ENCODE measurements at places on chromosomes 1 and 21.

DNA sequence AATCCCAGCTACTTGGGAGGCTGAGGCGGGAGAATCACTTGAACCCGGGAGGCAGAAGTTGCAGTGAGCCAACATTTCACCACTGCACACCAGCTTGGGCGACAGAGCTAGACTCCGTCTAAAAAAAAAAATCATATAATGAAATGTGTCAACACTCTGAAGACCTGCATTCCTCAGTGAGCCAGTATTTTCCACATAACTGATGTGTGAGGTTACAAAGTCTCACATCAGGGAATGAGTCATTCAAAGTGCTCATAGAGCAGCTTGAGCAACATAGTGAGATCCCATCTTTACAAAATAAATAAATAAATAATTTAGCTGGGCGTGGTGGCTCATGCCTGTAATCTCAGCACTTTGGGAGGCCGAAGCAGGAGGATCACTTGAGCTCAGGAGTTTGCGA, 65.5 kb downstream of the CASZ1 start:
- DNase-seq: no peak

DNA sequence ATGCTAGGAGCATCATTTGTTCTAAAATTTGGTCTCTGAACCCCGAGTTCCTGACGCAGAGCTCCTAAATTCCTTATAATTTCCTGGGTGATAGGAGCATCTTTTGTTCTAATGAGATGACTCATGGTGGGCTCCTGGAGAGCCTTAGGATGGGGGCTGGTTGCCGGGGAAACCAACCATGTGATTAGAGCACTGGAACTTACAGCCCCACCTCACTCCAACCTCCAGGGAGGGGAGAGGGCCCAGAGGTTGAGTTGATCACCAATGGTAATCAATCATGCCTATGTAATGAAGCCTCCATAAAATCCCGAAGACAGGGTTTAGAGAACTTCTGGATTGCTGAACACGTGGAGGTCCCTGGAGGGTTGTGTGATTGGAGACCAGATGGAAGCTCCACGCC, 7.7 kb downstream of the SHISAL2A start:
- DNase-seq: no peak

- no peak for DNase-seq
Observed at GRCh38 chr1:12541274-12542137, 76.5 kb downstream of the DHRS3 start.

- no peak for DNase-seq
Observed at GRCh38 chr1:116343019-116343418, 30.0 kb upstream of the ATP1A1 start.

GRCh38 chr1:232421143-232421796, 208.7 kb downstream of the SIPA1L2 start:
- no peak for DNase-seq

- no peak for DNase-seq
Observed at GRCh38 chr1:117371441-117372151, 4.3 kb downstream of the MAN1A2 start.

DNA sequence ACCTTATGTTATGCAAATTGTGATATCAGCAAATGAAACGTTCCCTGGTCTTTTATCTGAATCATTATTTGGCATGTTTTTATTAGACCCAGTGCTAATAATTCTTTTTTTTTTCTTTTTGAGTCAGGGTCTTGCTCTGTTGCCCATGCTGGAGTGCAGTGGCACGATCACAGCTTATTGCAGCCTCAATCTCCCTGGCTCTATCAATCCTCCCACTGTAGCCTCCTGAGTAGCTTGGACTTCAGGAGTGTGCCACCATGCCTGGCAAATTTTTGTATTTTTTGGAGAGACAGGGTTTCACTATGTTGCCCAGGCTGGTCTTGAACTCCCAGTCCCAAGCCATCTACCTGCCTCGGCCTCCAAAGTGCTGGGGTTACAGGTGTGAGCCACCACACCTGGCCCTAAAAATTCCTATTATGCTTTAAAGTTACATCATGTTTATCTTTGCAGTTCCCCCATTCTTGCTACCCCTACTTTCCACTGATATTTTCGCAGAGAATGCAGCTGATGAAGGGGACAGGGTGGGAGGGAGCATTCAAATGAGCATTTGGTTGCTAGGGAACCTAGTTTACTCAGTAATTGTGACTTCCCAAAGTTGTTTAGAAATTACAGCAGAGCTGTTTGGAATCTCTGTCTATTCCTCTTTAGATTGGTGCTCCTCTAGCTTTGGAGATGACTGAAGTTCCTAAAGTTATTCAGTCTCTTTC, 18.4 kb downstream of the C1orf21 start:
- DNase-seq: no peak

- no peak for DNase-seq
Observed at GRCh38 chr1:192151176-192151575, 7.1 kb upstream of the RGS18 start.

DNA sequence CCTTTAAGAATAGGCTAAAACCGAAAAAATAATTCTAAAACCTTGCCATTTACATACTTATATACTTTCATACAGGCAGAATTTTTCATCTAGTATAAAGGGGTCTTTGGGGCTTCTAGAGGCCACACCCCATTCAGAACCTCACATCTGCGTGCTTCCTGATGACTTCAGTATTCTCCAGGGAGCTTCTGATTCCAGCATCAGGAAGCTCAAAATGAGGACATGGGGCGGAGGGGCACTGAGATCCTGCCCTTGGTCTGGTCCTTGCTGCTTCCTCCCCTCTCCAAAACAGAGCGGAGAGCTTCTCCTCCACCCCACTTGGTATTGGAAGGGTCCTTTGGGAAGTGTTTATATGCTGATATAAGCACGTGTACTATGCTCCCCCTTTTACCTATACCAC, 13.8 kb downstream of the PAX7 start:
- DNase-seq: no peak

DNA sequence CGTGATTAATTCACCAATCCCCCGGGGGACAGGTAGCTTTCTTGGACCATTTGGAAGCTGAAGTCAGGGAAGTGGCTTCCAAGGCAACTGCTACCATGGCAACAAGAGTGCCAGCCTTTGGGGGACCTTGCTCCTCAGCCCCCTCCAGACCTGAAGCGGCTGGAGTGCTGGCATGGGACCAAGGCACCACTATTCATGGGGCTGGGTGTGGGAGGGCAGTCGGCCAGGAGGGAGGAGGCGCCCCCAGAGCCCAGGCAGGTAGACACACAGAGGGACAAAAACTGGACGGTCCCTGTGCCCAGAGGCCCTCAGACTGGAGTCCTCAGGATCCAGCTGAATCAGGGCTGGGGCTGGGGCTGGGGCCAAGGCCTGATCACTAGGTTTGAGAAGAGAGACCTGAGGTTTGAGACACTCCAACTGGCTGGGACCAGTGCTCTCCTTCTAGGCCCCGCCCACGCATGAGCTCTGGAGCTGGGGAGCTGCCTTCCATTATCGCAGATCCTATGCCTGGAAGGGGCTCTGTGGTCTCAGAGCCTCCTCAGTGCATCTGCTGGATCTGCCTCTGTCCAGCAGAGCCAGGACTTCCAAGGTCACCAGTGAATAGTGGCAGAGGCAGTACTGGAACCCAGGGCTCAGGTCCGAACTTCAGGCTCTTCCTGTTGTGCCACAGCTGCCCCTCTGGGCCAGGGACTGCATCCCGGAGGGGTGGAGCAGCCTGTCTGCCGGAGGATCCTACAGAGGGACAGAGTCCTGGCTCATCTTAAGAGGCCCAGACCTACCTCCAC, 3.3 kb upstream of the KNCN start:
- DNase-seq: no peak

GRCh38 chr1:184395370-184395769, 8.5 kb downstream of the C1orf21 start:
- DNase-seq: no peak

- DNase-seq: no peak
Observed at GRCh38 chr1:59669752-59670312, 144.9 kb upstream of the HOOK1 start.

GRCh38 chr1:155529109-155529508, 33.5 kb downstream of the ASH1L start:
- no peak for DNase-seq

GRCh38 chr1:81967951-81968350, 167.2 kb downstream of the ADGRL2 start:
- DNase-seq: no peak

GRCh38 chr1:34754964-34755637, at the start of gene GJB5:
GJB5 (plus strand) TSS chr1:34755047; CDS start chr1:34757331, 2,284 bp downstream.
- DNase-seq: no peak

DNA sequence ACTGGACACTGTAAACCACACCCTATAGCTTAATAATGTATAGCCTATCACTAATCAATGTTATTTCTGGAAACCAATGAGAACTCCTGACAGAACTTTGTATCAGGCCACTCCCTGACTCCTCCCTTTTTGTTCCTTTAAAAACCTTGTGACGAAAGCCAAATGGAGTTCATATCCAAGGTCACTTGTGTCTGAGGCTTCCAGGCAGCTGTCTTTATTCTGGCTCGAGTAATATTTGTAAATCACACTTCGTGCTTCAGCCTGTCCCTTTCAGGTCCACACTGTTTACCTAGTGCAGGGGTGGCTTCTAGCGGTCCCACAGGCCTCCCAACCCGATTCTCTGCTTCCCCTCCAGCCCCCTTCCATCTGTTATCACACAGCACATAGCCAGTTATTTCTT, 16.2 kb upstream of the CAPN9 start:
- no peak for DNase-seq

GRCh38 chr21:27954543-27955165, 987.8 kb upstream of the ADAMTS5 start:
- DNase-seq: no peak

- no peak for DNase-seq
Observed at GRCh38 chr21:42404539-42404938, 837 bp downstream of the UBASH3A start.

Measured in stimulated activated naive CD4-positive, alpha-beta T cell (primary cell).